ENCODE measurements at places on chromosomes 1 and 21.

- no peak for DNase-seq
These were observed 81.1 kb downstream of the DSCAM start for GRCh38 chr21:40765811-40766210.

DNA sequence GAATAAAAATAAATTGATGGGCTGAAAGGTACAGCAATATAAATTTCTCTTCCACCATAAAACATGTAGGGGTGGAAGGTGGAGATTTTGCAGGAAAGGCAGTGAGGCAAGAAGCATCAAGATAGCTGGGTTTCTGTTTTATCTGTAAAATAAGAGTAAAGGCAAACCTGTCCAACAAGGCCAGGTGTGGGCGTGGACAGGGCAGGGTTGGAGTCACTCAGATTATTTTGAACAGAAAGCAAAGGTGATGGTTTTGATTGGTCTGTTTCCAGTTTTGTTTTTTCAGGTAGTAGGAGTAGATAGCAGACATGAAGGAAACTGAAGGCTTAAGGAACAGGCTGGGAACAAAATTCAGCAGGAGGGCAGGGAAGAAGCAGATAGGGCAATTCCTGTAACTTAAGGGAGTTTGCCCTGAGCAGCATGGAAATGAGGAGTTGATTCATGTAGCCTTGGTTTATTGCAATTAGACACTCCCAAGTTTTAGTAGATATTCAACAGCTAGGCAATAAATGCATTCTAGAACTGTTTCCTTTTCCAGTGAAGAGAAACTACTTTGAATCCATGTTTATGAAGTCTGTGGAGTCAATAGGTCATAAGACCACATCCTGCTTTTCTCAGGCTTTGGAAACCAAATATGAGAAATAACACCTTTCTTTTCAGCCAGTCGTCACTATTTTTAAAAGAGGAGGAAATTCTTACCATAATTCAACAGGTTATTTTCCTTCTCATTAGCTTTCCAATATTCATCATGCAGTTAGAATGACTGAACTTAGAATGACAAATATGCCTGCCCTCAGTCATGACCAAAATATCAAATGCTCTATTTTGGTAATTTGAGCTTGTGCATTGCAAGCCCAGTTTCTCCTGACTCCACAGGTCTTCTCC, 38.7 kb upstream of the CD55 start:
- DNase-seq, result no peak

DNA sequence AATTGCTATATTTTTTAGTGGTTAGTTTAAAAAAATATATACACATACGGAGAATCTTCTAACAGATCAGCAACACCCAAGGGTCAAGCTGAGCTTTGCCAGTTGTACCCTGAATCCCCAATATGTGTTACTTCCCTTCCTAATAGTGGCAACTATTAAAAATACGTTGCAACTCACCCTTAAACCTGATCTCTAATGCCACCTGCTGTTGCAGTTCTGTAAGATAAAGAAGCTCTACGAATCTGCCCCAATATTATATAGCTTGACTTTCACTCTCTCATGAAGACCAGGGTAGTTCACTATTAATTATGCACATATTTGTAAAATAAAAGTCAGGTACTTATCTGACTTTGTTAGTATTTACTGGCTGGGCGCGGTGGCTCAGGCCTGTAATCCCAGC, 58.4 kb downstream of the ASH1L start:
- DNase-seq, result no peak

DNA sequence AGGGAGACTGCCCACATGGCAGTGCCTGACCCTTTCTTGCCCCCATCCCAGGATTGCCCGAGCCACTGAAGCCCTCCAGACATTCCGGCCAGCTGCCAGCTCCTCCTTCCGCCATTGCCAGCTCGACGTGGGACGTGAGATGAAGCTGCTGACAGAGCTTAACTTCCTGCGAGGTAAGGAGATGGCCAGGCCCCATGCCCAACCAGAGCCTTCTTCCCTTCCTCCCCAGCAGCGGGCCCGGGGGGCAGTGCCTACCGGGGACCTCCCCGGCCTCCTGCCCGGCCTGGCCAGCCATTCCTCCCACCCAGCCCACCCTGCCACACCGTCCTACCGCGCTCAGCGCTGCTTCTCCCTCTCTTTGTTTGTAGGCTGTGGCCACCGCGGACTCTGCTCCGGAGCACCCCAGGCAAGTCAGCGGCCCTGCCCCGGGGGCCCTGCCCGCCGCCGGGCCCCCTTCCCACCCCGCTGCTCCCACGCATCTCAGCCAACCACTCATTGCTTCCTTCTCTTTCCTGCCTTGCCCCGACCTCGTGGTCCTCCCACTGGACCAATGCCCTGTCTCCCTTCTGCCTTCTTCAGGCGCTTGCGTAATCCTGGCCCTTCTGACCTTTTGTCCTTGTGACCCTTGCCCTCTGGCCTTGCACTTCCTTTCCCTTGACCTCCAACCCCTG, 4.9 kb downstream of the TRIM46 start:
- no peak for DNase-seq

- DNase-seq, result no peak
These were observed 13.0 kb downstream of the RD3 start for GRCh38 chr1:211478801-211479578.

- DNase-seq, result no peak
These were observed 626 bp upstream of the HLCS start for GRCh38 chr21:36966821-36967768.

DNA sequence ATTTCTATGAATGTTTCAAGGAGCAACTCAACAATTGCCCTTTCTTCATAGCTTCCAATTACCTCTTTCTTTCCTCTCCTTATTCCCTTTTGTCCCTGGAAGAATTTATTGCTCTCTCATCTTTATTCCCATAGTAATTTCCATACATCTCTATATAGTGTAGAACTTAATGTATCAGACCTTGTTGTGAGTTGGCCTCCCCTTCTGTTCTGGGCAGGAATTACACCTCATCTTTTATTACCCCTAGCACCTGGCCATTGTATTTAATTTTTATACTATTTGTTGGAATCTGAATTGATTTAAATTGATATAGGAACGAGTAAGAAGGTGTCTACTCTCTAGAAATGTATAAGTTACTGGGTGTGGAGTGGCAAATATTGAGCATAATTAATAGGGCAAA, 114.5 kb downstream of the CACHD1 start:
- no peak for DNase-seq

- DNase-seq, result no peak
These were observed 20.5 kb downstream of the SLC19A2 start for GRCh38 chr1:169465281-169465680.

- no peak for DNase-seq
These were observed 26.3 kb upstream of the TMEM54 start for GRCh38 chr1:32927441-32927840.

GRCh38 chr1:66607458-66607857, 73.5 kb downstream of the SGIP1 start:
- DNase-seq, result no peak

GRCh38 chr1:23989263-23989662, 9.1 kb upstream of the SRSF10 start:
- DNase-seq, result no peak

- DNase-seq, result no peak
These were observed 15.1 kb downstream of the MORN1 start for GRCh38 chr1:2376261-2376741.

- DNase-seq, result no peak
These were observed 73.3 kb downstream of the EVI5 start for GRCh38 chr1:92711473-92712165.

DNA sequence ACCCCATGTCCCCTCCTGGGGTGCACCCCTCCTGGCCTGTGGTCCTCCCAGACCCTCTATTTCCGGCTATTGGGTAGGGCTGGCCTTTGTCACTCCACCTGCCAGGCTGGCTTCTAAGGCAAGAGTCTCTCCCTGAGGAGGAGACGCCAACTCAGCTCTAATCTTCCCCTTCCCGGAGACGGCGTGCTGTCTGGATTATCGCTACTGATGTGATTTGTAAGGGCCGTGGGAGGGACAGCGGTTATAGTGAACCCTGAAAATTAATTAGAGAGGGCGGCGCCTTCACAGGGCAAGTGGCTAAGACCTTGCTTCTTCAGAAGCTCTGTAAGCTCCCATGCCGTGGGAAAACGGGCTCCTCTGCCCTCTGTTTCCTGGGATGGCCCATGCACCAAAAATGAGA, 207.0 kb upstream of the VAMP3 start:
- no peak for DNase-seq

- DNase-seq, result no peak
These were observed 753 bp downstream of the C1orf210 start for GRCh38 chr1:43284546-43285110.

DNA sequence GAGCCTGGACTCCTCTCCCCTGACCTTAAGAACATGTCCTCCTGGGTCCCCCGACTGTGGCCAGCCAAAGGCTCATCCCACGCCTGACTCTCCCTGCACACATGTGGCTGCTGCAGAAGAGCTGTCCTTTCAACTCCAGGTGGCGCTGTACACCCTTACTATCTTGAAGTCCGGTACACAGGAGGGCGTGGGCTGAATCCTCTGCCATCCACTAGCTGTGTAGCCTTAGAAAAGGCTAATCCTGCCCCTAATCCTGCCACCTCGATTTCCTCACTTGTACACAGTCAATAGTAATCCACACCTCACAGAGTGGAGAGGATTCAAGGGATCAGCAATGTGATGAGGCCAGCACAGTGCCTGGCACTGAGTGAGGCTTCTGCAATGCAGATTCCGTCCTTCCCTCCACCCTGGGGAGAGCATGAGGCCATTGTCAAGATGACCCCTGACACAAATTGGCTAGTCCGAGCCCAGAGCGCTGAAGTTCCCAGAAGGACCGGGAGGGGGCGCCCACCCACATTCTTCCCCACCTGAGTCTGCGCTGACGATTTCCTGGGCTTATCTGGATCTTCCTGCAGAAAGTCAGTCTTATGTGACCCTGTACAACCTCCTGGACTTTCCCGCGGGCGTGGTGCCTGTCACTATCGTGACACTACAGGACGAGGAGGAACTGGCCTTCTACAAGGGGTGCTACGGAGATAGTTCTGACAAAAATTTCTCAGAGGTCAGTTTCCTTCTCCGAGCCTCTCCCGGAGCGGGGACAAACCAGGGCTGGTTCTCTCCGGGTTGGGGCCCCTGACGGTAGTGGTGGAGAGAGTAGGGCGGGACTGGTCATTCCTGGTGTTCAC, 47.1 kb upstream of the DMBX1 start:
- DNase-seq, result peak; percentile 54

GRCh38 chr1:198619375-198620140, 19.3 kb upstream of the PTPRC start:
- no peak for DNase-seq

DNA sequence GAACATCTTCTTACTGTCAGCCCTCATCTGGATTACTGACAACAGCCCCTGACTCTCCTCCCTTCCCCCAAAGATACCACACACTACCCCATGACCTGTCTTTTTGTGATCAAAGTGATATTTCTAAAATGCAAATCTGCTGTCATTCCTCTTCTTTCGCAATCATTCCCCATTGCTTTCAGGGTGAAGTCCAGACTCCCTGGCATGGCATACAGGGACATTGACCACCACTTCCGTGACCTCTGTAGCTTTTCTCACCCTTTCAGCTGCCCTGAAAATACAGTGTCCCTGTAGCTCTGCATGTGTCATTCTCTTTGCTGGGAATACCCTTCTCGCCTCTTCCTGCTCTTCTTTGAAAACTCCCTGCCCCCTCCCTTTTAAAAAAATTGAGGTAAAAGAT, 4.1 kb downstream of the SERINC2 start:
- DNase-seq, result no peak

DNA sequence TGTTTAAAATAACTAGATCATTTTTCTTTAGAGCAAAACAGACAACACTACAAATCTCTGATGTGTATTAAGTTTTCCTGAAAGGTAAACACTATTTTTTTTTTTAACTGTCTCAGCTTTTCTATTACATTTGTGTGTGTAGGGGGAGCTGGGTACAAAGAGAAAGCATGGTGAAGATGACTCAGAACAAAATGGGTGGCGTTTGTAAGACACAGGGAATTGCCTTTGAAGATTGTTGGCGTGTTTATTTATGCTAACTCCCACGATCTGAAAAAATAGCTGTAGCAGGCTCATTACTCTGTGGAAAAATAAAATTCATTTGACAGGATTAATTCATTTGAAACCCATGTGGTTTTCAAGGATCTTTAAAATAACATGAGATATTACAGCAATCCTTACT, 285.1 kb downstream of the RYR2 start:
- DNase-seq, result no peak

DNA sequence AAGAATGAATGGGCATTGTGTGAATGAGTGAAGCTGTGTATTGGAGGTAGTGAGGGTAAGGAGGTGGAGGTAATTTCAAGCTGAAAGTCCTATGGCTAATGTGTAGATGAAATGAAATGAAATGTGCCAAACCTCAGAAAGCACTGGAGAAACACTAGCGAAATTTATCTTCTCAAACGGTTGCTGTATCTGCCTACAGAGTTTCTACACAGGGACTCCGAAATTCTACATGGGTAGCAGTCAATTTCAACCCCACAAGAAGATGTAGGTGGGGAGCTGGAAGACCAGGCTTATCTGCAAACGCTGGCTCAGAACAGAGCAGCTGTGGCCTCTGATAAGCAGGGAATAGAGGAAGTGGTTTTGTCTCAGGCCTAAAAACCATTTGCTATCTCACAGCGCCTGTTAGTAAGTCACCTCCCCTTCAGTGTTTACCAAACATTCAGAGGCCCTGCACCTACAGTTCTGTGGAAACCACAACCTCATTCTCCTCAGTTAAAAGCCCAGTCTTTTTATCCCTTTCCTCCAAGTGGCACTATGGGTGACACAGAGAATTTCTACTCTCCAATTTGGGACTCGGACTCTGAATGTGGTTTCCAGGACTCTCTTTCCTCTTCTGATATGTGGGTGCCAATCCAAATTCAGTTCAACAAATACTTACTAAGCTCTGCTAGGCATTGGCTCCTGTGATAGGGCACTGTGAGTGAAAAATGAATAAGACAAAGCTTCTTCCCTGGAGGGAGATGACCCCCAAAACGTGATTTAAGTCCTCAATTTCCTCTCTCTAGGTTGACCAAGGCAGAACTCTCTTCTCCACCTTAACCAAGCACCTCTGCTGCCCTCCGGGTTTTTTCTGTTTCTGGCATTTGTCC, 17.2 kb upstream of the SLAMF6 start:
- peak; percentile 54 for DNase-seq

- DNase-seq, result peak; percentile 50
These were observed 52.3 kb downstream of the RHBG start for GRCh38 chr1:156421062-156421938.

DNA sequence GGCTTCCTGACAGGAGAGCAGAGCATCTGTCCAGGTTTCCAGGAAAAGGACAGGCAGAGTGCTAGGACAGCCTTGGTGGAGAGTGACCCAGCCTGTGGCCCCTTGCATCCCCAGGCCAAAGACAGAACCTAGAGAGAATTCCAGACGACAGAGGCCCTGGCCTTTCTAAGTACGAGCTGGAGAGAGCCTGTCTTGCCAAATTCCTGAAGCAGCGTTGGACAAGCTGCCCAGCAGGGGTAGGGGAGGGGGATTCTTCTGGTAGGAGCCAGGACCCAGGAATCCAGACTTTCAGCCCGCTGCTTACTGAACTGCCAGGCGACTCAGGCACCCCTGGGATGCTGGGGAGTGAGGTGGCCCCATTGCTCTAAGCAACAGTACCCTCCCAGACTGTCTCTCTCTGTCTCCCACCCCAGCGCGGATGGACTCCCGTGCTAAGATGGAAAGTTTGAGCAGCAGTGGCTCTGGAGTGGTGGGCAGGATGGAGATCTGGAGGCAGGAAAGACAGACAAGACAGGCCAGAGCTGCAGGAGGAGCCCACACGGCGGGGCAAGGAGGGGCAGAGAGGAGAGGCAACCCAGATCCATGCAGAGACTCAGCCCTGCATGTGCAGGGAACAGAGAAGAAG, 8.8 kb upstream of the PEAR1 start:
- DNase-seq, result no peak
